ENCODE measurements at places on chromosomes 7 and 10.

- DNase-seq, result no peak
These were observed 147.9 kb downstream of the ZMYND11 start for GRCh38 chr10:283140-283479.

- DNase-seq, result peak; percentile 20
These were observed 60.9 kb downstream of the ARMC3 start for GRCh38 chr10:22988581-22989360.

DNA sequence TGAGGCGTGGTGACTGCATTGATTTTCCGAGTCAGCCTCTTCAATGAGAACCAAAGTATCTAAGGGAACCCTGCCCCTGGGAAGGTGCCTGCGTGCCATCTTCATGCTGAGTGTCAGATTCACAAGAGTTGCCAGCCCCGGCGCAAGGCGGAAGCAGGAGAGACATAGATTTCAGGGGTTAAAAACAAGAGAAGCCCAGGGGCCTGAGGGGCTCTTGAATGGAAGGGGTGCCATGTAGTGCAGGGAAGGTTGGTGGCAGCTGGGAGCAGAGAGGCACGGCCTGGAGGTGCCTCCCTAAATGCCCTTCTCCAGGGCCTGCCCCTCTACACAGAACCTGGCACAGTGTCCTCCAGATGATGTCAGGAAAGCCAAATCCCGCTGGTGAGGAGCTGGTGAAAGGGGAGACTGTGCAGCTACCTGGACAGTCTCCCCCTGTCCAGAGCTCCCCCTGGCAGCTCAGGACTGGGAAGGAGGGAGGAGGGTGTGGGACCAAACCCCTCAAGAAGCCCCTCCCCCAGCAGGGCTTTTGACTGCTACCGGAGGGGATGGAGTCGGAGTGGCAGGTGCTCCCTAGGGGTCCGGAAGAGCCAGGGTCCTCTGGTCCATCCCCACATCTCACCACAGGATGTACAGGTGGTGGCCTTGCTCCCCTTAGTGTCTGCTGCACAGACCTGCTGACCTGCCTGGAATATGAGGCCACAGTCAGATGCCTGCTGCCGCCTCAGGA, 137.9 kb downstream of the TCERG1L start:
- no peak for DNase-seq

DNA sequence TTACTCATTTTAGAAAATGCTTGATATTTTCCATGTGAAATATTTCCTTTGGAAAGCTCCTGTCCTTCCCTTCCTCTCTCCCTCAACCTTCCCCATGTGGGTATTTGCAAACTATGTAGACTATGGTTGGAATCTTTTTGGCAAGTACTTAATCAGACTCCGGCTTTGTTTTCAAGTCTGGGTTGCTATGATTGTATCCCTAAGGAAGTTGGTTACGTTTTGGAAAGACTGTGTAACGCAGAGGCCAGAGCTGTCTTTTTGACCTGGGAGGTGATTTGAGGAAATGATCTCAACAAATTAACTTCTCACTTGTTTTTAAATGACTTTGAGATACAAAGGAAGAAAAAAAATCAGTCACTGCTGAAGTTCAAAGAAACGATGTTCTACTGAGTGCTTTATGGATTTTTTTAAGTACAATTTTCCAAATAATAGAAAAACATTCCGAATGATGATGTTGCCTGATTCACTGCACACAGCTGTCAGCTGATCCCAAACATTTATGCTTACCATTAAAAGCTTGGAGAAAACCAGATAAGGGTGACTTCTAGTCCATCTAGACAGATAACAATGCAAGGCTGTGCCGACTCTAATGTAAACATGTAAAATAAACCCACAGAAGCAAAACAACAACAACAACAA, 145.5 kb upstream of the CELF2 start:
- no peak for DNase-seq

DNA sequence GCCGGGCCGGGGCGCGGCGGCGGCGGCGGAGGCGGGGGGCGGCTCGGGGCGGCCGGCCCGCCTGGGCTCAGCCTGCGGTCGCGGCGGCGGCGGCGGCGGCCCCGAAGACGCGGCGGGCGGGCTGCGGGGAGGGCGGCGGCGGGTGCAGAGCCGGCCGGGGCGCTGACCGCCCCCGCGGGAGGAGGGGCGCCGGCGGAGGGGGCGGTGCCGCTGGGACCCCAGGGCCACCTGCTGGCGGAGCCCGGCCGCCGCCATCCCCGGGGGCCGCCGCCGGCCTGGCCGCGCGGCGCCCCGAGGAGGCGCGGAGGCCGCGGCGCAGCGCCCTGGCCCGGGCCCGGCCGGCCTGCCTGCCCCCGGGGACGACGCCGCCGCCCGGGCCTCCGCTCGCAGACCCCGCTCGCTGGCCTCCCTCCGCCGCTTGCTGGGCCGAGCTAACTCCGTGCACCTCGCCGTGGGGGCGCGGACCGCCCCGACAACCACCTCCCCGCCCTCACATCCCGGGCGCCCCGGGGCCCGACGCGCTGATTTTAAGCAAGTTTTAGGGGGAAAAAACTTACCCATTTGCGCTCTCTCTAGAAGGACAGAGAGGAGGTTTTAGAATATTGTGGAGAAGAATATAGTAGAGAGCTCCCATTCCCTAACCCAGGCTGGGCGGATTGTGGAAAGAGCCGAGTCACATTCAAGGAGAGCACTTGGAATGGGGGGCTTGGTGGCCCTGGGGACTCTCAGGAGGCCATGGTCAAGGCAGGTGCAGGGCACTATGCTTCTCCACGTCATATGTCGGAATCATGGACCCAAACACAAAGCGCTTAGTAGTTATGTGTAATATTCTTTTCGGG, at the start of gene BEND7:
TSS of gene BEND7 (minus strand) at position 140 of the 839 bp plus-strand sequence. CDS start 481 bp downstream, outside the sequence.
- peak; percentile 11 for DNase-seq

DNA sequence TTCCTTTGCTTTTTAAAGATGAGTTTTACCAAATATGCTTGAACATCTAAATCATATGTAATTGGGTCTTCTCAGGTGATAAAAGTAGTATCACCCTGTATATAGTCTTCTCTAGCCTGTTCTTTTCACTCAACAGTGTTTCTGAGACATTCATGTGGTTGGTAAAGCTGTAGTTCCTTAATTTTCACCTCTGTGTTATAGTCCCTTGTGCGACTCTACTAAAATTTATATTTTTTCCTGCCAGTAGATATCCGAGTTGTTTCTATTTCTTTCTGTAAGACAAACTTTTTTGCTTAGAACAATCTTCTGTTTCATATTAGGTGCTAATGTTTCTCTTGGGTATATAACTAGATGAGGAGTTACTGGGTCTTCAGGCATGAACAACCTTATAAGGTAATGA, 35.6 kb downstream of the SYPL1 start:
- DNase-seq, result no peak

- DNase-seq, result no peak
These were observed 75.8 kb downstream of the LSMEM1 start for GRCh38 chr7:112556633-112557032.

GRCh38 chr10:129607607-129608109, 140.6 kb downstream of the MGMT start:
- no peak for DNase-seq

- no peak for DNase-seq
These were observed 494.3 kb upstream of the AUTS2 start for GRCh38 chr7:69104023-69104422.

DNA sequence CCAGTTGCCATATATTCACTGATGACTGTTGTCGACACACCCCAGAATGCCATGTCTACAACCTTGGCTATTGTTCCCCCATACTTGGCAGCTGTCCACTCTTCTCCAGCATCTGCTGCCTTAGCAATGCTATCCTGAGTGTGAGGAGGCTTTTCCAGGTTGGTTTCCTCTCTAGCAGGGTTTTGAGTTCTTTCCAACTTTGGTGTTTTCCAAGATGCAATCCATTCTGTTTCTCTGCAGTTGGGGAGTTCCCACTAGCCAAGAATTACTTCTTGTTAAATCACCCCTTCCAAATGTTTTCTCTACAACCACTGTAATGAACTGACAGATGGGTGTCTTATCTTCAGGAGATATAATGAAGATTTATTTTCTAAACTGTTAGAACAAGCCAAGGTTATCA, 617.4 kb downstream of the CCSER2 start:
- no peak for DNase-seq

- no peak for DNase-seq
These were observed 15.4 kb upstream of the HTR5A start for GRCh38 chr7:155054761-155055160.

- no peak for DNase-seq
These were observed 39.0 kb downstream of the AP5Z1 start for GRCh38 chr7:4814433-4814832.

- no peak for DNase-seq
These were observed 213.2 kb upstream of the NEBL start for GRCh38 chr10:21110358-21110757.

DNA sequence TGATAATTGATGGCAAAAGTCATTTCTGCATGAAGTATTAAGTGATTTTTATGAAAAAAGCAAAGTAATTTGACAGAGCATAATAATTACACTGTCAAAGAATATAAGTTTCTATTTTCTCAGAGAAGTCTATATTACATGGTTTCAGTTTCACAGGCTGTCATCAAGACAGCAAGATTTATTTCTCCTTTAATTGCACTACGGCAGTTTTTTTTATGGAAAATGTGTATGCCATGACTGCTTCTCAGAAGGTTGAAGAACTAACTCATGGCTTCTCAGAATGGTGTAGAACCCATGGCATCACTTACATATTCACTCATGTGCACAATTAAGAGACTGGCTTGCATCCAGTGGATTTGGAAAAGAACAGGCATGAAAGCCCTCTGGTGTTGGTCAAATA, 870.3 kb upstream of the SORCS1 start:
- DNase-seq, result no peak

- no peak for DNase-seq
These were observed 443.0 kb upstream of the MGMT start for GRCh38 chr10:129024046-129024445.

DNA sequence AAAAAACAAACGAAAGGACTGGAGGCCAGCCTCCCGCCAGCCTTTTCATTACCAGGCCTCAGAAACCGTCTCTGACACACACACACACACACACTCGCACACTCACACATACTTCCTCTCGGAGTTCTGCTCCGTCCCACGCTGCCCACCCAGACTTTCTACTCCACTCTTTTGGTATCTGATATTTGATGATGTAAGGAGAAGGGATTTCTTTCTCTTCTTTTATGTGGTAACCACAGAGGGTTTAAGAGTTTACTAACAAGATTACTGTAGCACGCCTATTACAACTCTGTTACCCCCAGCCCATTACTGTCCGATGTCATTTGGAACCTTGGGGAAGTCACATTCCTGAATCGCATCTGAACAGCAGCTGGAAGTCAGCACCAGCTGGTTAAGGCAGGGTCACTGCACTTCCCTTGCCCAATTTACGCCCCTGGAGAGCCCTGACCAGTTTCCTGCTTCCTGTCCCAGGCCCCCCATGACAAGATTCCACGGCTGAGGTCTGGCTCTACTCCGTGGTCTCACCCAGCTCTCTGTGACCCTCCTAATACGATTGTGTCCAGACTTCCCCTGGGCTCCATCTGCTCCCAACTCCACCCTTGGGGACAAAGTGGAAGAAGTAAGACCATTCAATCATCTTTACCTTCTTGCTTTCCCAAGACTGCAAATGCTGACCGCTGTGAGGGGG, 1.1 kb downstream of the DENND2A start:
- no peak for DNase-seq

- DNase-seq, result no peak
These were observed 119.1 kb upstream of the PHYHIPL start for GRCh38 chr10:59057345-59057744.

GRCh38 chr7:74542558-74543117, 88.9 kb downstream of the GTF2IRD1 start:
- no peak for DNase-seq

GRCh38 chr10:112728118-112728883, 221.7 kb upstream of the TCF7L2 start:
- DNase-seq, result no peak

GRCh38 chr10:122490268-122490667, 28.9 kb downstream of the HTRA1 start:
- DNase-seq, result no peak

DNA sequence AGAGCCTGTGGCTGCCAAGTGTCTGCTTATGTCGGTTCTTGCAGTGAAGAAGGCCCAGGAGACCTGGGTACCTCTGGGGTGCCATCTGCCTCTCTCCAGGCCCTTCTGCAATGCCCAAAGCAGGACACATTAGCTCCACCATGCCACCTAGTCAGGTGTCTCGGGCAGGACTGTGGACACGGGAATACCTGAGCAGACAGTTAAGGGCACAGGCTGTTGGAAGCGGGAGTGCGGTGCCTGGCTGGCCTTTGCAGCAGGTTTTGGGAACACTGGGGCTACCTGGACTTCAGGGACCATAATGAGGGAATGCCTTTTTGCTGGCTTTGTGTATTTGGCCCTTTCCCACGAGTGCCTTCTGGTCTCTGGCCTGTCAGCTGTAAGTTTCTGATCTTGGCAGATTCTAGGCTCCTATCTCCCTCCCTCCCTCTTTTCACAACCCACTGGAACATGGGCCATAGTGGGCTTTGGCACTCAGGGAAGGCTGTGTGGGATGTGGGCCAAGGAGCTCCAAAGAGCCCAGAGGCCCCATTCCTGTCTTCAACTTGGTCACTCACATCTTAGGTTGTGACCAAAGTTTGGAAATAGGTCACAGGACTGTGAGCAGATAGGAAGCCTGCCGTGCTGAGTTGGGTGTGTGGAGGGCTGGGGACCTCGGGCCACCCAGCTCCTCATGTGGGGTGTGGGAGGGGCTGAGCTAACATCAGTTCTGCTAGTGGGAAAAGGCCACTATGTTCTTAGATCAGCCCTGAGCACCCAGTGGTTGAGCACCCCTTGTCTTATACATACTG, 41.5 kb upstream of the CXCL12 start:
- no peak for DNase-seq

GRCh38 chr10:58782876-58783851, 270.5 kb downstream of the BICC1 start:
- DNase-seq, result no peak

DNA sequence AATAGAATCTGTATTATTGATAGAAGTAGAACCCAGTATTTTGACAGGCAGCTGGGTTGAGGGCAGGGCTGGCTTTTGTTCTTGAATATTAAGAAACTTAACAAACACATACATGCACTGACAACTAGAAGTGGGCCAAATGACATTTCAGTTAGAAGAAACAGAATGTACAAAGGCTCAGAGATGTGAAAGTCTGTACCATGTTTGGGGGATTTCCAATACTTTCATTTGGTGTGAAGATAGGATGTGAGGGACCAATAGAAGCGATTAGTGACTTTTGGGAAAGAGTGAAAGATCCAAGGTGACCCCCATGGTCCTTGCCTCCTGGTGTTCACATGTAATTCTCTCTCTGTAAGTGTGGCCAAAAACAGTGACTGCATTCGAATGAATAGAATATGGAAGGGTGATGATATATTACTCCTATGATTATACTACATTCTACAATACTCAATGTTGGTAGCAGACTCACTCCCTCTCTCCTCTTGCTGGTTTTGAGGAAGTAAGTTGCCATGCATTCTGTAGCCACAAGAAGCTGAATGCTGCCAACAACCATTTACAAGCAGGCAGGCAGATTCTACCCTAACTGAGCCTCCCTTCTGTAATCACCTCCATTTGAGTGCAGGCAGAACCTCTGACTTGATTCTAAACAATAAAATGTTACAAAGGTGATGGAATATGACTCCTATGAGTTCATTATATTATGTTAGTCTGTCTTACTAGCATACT, 151.4 kb downstream of the TMEM168 start:
- DNase-seq, result no peak

All from stimulated activated CD4-positive, alpha-beta T cell treated with anti-CD3 and anti-CD28 coated beads, Interleukin-15, amount 100 ng/mL, for 1 hour (primary cell).